ENCODE measurements at places on chromosomes 16 and 17.

DNA sequence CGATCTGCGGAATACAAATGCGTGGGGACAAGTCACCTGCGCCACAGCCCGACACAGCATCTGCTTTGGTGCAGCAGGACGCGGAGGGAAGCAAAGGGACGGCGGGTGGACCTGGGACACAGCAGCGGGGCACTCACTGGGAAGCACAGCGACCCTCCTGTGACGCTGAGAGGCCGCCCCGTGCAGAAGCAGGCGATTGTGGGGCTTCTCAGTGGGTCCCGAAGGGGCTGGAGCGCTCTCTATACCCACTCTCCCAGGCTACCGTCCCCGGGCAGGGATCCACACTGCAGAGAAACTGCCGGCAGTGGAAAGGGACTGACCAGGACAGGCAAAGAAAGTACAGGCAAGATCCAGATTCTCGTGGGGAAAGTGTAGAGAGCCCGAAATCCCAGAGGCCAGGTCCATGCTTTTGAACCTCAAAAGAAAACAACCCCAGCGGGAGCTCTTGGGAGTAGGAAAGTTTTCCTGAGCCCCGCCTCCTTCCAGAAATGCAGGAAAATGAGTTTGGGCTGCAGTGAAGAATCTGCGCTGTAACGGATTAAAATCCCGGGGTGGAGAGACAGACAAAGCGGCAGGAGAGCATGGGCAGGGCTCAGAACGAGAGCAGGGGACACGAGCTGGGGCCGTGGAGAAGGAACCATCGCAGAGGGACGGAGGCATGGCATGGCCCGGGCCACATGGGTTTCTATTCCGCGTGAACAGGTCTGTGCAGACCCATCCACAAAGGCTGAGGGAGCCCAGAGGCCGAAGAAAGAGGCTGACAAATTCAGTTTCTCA lies 12.7 kb downstream of the COX4I1 start:
- no peak for DNase-seq

GRCh38 chr17:41973408-41973811 lies 6.8 kb downstream of the CNP start:
- DNase-seq: no peak

DNA sequence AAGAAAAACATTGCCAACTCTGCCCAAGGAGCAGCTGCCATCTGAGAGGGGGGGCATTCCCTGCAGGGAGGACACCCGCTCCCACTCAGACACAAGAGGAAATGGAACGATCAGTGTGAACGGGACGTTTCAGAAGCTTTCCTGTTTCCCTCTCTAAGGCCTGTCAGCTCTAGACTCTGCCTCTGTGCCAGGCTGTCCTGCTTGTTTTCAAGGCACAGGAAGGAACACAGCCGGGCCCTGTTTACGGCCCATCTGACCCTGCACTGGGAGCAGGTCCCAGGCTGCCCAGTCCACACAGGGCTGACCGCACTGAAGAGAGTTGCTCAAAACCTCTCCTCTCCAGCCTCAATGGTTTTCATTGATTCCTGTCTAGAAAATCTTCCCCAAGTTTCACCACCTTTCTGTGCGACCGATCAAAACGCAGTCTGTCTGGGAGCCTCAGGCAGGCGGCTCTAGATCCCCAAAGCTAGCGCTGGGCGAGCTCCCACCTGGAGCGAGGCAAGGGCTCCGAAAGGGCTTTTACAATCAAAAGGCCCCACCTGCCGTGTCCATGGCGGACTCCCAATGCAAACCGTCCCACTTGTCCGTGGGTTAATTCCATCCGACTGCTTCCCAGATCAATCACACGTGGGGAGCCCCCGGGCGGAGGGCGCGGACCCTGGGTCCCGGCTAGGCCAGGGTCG lies 1.5 kb downstream of the PIEZO1 start:
- no peak for DNase-seq

DNA sequence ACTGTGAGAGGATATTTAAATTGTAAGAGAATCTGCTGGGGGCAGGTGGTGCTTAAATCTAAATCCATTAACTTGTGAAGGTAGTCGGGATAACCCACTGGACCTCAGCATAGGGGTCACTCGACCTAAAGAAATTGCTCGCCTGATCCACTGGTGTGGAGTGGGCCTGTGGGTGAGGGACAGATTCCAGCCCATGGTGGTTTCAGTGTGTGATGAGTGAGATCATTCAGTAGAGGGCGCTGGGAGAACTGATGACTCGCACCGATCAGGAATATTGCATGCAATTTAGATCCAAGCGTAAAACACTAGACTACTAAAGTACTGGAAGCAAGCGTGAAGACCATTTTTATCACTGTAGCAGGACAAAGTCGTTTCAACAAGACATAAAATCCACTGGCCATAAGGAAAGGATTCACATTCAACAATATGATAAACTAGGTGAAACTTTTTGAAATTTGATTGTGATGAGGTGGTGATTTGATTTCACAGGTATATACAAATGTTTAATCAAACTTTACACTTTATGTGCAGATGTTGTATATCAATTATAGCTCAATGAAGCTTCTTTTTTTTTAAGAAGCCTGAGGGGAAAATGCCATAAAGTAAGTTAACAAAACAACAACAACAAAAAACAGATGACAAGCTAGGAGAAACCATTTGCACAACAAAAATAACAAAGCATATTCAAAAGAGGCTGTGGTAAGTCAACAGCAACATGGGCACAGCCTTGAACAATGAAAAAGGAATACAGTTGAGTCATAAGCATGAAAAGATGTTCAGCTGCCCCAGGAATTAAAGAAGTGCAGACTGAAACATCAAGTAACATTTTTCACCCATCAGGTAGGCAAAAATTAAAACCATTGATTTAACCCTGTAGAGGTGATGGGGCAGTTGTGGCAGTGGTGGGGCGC lies 7.5 kb upstream of the TMEM170A start:
- peak; percentile 20 for DNase-seq

- DNase-seq: no peak
Observed at GRCh38 chr16:88372522-88372921, 10.2 kb upstream of the ZNF469 start.
